NCI-H345 (cell line): ENCODE measurements at places on chromosomes 7 and 10.

DNA sequence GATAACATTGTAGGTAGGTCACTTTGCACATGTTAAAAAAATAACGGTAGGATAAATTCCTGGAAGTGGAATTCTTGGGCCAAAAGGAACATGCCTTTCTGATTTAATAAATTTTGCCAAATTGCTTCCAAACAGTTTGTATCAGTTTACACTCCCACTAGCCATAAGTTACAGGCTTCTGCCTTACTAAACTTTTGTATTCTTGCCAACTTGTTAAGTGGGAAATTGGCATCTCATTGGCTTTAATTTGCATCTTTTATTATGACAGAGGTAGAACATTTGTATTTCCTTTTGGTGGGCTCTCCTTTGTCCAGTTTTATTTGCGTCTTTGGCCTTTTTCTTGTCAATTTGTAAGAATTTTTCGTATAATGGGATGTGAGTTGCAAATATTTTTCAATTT lies 38.3 kb upstream of the FAM180A start:
- DNase-seq = no peak

- DNase-seq = no peak
These were observed 216.6 kb downstream of the ZMYND11 start for GRCh38 chr10:351770-352334.

DNA sequence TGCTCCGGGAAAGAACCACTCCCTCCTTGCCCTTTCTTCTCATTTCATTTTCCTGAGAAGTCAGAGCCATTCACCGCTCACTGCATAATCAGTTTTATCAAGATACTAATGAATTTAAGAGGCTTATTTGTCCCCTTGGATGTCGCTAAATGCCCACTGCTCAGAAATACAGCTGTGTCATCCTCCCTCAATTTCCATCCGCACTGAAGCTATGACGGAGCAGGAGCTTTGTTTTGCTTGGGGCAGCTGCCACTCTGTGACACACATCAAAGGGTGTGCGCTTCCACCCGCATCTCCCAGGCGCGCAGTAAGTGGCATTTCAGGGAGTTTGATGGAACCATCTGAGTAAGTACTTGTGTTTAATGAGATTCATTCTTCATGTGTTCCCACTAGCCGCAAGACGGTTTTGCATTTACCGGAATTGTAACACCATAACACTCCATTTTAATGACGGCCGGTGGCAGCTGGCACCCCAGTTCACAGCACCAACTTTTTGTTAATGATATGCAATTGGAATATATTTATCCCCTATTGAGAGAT lies 103.8 kb upstream of the PARD3 start:
- no peak for DNase-seq

- no peak for DNase-seq
These were observed 93.8 kb upstream of the MKI67 start for GRCh38 chr10:128220021-128220420.

- no peak for DNase-seq
These were observed 355.8 kb upstream of the MKI67 start for GRCh38 chr10:128482052-128482451.

DNA sequence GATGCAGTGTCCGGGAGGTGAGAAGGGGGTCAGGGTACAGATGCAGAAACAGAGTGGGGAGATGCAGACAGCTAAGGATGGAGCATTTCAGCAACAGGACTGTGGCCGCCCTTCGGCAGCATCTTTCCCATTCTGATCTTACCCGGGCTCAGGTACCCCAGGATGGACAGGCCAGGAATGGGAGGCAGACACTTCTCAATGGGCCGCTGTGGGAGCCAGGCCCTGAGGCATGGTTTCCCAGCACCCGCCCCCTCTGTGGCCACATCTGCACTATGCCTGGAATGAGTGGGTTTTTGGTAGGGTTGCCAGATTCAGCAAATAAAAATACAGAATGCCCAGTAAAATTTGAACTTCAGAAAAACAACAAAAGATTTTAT lies 105.2 kb upstream of the CTBP2 start:
- no peak for DNase-seq

DNA sequence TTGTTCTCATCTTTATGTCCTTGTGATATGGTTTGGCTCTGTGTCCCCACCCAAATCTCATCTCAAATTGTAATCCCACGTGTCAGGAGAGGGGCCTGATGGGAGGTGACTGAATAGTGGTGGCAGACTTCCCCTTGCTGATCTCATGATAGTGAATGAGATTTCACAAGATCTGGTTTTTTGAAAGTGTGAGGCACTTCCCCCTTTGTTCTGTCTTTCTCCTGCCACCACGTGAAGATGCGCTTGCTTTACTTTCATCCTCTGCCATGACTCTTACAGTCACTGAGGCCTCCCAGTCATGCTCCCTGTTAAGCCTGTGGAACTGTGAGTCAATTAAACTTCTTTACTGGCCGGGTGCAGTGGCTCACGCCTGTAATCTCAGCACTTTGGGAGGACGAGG lies 161.0 kb downstream of the HERPUD2 start:
- DNase-seq = no peak

- no peak for DNase-seq
These were observed 28.7 kb downstream of the LSM5 start for GRCh38 chr7:32461484-32461883.

DNA sequence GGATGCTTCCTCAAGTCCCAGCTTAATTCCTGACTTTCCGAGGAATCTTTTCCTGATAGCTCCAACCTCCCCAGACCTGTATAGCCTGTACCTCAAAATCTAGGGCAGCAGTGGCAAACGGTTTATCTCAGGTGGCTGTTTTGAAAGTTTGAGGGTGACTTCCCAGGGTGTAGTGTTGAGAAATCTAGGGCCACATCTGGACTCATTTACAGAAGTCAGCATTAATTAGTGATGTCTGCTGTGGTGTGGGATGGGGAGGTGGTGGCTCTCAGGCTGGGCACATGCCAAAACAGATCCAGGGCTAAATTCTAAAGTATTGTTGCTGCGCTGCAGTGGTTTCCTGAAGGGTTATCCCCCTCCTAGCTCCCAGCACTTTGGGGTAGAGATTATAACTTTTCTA lies 38.0 kb downstream of the UNC5B start:
- no peak for DNase-seq
